T1000 (cell line): ENCODE measurements at places on chromosomes 12 and 14.

DNA sequence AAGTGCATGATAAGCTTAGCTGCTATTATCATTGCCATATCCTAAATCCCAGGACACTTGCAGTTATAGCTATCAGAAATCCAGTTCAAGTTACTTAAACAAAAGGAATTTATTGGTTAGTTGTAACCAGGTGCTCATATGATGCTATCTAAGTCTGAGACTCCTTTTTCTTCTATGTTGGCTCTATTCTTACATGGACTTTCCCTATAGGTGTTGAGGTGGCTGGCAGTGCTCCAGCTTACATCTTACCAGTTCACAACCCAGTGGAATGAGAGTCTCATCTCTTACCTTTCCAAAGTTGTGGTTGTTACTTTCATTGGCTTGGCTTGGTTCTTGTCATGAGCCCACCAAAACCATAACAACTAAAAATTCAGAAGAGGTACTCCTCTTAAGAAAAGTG, 94.6 kb downstream of the DACT1 start:
- no peak for DNase-seq

DNA sequence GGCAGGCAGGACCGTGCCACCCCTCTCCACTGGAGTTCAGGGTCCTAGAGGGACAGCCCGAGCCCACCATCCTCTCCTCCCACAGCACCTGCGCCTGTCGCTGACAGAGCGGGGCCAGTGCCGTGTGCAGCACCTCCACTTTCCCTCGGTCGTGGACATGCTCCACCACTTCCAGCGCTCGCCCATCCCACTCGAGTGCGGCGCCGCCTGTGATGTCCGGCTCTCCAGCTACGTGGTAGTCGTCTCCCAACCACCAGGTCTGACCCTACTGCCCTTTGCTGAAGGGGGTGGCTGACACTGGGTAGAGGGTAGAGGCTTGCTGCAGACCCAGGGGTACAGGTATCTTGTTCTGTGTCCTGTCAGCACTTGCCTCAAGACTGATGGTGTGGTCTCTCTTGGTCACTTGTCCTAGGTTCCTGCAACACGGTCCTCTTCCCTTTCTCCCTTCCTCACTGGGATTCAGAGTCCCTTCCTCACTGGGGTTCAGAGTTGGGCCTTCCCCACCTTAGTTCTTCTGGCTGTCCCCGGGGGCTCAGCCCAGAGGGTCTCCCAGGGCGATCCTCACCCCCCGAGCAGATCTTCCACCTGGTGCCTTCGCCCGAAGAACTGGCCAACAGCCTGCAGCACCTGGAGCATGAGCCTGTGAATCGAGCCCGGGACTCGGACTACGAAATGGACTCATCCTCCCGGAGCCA, 42.0 kb downstream of the SH2B3 start:
- no peak for DNase-seq

DNA sequence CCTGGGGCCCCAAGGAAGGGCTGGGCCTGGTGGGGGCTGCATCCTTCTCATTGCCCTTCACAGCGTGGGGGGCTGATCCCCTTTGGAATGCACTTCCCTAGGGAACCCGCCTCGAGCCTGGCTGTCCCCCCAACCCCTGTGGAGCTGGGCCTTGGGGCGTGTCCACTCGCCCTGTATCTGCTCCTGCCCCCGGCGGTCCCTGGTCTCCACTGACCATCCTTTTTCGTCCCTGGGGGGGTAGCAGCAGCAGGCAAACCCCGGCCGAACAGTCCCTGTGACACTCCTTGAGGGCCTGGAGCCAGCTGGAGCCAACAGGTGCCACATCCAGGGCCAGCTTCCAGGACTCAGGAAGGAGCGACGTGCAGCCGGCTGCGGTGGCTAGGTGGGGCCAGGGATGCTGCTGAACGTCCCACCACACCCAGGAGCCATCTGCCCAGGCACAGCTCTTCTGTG, 9.4 kb upstream of the GPR132 start:
- no peak for DNase-seq

DNA sequence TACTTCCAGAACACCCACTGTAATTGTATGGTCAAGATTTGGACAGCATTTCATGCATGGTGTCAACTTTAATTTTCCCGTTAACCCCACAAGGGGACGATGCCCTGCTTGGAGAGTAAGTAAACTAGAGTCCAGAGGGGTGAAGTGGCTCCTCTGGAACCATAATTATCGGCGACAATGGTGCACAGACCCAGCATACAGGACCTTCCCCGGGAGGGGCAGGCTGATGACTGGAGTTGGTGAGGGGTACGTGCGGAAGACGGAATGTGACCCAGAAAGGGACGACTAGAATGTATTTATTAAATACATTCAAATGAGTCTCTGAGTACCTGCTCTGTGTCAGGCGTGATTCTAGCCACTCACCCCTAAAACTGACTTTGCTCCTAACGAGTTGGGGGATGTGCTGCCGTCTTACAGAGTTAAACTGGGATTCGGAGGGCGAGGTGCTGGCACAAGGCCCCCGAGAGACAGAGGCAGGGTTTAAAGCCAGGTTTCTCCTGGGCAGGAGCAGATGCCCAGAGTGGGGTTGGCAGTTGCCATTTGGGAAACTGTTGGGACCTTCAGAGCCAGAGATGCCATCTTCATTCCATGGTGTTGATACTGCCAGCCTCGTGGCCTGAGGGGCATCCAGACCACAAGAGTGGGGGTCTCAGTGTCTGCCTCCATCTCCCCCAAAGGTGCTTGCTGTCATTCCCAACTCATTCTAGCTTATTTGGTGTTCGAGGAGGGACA, 10.9 kb downstream of the RTL1 start:
- no peak for DNase-seq

DNA sequence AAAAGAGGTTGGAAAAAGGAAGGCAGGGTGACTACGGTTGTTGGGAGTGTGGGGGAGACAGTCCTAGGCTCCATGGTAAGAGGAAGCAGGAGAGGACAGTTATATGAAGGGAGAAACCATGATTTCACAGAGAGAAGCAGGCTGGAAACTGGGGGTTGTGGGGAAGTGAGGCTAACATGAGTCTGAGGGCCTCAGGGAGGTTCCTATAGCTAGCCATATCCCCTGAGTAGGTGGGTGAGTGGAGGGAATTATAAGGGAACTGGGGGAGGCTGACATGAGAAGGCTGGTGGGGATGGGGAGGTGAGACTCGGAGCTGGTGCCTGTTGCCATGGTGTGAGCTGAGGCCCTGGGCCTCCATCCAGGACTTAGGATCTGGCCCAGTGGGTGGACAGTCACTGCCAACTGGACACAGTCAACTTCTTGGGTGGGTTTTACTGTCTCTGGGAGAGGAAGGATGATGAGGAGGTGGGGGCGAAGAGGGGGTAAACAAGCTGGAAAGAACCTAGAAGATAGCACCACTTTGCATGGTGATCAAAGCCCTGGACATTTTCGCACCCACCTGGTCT, 1.4 kb downstream of the RNASE13 start:
- no peak for DNase-seq

DNA sequence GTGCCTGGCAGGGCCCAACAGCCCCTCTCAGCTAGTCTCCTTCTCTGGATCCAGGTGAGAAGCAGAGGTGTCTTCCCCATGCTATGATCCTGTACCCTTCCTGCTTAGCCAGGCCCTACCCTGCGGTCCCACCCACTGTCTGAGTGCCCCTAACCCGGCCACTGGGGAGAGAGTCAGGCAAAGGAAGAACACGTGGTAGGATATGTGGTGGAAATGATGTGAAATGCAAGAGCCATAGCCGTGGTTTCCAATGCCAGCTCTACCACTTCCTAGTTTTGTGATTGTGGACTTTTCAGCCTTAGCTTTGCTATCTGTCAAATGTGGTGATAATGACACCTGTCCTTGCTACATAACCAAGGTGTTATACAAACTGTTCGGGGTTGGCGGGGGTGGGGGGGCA, 15.8 kb downstream of the KRT2 start:
- DNase-seq, result no peak

- DNase-seq, result no peak
Observed at GRCh38 chr12:12519354-12519998, 43.2 kb downstream of the DUSP16 start.

GRCh38 chr12:2198005-2198501, 145.3 kb downstream of the CACNA1C start:
- DNase-seq, result peak; percentile 65

GRCh38 chr14:91719839-91720238, 12.0 kb downstream of the CATSPERB start:
- no peak for DNase-seq

GRCh38 chr14:64845878-64846277, 33.8 kb downstream of the SPTB start:
- no peak for DNase-seq

DNA sequence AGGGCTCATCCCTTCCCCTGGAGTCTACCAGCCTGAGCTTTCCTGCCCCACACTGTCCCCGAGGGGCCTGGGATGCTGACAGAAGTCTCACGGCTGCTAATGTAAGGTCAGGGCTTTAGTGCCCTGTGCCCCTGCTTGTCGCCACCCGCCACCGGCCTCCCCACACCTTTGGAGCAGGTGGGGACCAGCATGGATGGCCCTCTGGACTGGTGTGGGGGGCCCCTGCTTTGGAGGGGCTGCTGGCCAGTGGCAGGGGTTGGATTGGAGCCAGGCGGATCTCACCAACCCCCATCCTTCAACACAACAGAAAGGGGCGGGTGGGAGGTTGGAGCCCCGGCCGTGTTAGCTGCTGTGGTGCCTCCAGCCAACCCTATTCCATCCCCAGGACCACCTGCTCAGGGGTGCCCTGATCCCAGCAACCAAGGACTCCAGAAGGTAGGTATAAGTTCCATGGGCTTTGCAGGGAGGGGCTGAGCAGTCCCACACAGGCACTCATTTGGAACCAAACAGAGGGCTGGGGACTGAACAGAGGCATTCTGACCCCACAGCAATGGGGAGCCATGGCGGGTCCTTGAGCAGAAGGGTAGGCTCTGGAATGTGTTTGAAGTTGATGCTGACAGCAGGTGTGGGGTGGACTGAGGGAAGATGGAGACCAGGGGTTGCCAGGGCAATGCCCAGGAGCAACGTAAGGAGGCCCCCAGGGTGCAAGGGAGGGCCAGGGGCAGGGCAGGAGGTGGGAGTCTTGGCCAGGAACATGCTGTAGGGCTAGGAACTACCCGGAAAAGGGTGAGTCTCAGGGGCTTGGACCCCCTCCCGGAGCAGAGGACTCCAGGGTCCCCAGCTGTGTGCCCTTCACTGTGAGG, 145.1 kb upstream of the C14orf180 start:
- no peak for DNase-seq

GRCh38 chr12:13471471-13471870, 274.9 kb downstream of the EMP1 start:
- no peak for DNase-seq

DNA sequence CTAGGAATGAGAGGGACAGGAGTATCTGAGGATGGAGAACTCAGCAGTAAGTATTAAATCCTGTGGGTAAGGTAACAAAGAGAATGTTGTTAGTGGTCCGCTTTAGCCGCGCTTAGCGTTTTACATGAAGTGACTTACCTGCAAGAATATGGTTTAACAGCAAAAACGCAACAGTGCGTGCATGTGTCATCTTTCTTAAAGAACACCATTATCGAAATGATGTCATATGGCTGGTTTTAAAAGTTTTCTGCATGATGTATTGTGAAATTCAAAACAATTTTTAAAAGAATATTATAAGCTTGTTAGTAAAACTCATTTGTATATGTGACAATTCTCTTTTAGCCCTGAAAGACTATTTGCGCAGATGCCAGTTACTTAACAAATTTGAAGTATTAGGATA, 1.7 kb downstream of the LEMD3 start:
- DNase-seq, result no peak

DNA sequence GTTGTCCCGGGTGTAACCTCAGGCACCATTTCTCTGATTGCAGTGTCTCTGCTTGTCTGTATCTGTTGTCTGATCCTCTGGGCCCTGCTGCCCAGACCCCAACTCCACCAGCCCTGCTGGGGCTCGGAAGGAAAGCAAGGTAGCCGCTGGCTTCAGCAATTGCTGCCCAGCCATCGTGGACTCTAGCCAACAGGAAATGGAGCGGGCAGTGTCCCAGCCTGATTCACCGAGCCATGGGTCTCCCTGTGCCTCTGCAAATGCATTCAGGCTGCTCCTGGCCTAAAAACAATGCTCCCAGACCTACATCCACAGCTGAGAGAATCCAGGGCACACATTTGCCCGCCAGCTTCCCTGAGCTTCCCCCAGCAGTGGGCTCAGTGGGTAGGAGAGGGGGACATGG, 9.2 kb downstream of the TUNAR start:
- DNase-seq, result no peak

DNA sequence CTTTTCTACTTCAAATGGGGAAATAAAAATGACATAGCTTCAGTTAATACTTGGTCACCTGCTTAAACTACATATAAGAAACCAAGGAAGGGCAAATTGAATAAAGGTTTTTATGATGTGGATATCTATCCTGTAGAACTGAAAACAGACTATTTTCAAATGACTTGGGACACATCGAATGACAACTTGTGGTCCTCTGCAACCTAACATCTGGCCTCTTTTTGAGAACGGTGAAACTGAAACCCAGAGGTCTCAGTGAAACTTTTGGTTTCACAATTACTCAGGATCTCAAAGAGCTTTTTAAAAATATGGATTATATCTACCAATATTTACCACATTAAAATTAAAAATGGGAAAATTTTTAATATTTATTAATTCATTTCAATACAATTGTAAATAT, 65.2 kb downstream of the PPP2R5E start:
- no peak for DNase-seq

DNA sequence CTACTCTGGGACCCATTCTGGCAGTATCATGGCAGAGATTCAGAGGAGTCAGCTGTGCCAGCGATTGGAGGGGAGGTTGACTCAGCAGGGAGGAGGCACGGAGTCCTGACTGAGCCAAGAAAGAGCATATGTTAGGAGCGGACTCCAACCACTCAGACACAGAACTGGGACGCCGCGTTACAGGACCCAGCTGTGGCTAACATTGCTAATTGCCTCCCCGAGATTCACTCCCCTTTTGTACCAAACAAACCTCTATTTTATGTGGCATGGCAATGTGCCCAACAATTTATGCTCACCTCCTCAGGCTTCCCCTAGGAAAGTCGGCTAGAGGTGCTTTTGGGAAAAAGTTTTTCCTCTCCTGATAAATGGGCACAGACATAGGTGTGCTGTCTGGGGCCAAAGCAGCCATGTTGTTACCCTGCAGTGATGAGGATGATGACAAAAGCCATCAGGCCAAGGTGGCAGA, 15.2 kb upstream of the CLIP1 start:
- DNase-seq, result peak; percentile 76

DNA sequence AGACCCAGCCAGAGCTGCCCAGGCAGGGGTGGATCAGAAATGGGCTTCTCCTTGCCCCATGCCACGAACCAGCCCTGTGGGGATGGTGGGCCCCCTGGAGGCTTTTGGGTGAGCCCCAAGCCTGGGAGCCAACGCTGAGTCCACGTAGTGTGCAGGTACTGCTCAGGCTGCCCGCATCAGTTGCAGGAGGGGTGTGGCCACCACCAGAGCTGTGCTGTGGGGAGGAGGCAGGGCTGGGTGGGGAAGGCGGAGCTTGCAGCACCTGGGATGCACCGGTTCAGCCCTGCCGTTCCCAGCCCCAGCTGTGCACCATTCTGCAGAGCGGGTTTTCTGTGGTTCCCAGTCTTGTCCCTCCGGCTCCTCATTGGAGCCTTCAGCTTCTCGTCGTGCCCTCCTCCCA, 36.3 kb downstream of the IL31 start:
- DNase-seq, result no peak

GRCh38 chr14:92198804-92199203, 77.0 kb downstream of the CPSF2 start:
- no peak for DNase-seq
